ENCODE measurements at places on chromosomes 1 and 21.
A peak's percentile ranks its signal among the peaks of the same experiment; 100 is the strongest.

DNA sequence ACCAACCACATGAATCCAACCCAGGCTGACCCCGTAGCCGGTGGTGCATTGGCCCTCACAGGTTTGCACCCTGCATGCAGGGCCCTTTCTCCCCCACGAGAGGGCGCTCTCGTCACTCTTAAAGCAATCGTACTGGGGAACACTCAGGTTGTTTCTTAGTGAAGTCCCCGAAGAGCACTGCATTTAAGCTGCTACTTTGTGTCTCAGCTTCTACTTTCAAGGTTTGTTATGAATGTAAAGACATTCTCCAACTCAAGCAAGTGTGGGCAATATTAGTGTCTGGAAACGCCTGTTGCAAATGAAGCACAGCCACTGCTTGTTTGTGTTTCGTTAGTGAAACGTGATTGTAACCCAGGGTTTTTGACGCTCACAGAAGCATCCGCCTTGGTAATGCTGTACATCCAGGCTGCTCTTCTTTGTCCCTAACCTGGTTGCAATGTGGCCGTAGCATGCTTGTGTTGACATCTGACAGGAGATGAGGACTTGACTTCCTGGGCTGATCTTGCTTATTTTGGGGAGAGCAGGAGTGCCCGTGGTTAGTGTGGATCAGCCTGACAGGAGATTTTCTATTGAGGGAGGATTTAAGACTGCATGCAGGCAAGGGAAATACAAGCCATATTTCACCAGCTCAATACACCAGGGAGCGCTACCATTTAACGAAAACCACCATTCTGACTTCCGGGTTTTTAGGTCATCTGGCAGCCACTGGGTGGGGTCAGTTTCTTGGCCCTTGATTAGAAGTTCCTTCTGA is 79.8 kb downstream of the ST6GALNAC3 start:
- peak; percentile 81 for DNase-seq

- peak; percentile 27 for DNase-seq
Measured at GRCh38 chr1:8625981-8626898, 191.2 kb downstream of the RERE start.

DNA sequence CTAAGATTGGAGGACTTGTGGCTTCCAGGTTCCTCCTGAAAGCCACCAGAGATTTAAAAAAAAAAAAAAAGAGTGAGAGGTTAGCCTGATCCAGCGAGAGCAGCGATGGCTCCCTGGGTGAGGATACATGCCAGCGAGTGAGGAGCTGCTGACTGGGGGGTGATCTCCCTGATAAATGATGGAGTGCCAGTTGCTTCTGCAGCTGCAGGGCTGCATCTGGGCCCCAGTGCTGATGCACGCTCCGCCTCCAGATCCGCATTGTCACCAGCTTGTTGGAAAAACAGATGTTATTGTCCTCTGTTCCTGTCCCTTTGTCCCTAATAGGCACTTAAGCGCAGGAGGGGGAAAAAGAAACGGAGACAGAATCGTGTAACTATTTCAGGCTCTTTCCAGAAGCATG is 28.6 kb downstream of the UBIAD1 start:
- no peak for DNase-seq

GRCh38 chr1:152479792-152480595 is 30.6 kb upstream of the LCE5A start:
- peak; percentile 67 for DNase-seq

DNA sequence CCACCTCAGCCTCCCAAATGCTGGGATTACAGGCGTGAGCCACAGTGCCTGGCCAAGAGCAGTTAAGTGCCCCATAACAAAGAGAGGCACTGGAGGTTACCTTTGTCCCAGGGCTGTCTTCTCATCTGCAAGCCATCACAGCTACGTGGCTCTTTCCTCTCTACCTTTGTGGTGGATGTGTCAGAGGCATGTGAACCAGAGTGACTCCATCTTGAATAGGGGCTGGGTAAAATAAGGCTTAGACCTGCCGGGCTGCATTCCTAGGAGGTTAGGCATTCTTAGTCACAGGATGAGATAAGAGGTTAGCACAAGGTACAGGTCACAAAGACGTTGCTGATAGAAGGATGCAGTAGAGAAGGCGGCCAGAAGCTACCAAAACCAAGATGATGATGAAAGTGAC is 59.4 kb upstream of the POU2F1 start:
- no peak for DNase-seq

DNA sequence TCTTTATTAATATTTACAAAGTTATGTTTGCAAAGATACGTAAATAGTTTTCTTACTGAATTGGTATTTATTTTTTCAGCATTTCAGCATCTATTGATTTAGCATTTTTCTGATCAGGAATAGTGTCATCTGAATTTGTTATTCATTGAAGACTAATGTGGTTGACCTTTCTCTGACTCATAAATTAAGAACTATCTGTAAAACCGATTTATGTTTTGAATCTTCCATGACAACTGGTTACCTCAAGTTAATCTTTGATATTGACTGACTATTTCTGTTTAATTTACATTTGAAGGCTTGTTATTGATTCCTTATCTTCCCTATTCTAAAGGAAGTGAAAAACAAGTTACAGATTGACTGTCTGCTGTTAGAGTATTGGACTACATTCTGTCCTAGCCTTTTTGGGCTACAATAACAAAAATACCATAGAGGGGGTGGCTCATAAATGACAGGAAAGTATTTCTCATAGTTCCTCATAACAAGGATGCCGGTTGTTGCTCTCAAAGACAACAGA is 1131.4 kb downstream of the PLA2G4A start:
- no peak for DNase-seq
